Kidney tubule cell (primary cell): ENCODE measurements at places on chromosomes 1 and 21.

GRCh38 chr1:185328255-185328654 is 11.2 kb upstream of the IVNS1ABP start:
- DNase-seq = no peak

DNA sequence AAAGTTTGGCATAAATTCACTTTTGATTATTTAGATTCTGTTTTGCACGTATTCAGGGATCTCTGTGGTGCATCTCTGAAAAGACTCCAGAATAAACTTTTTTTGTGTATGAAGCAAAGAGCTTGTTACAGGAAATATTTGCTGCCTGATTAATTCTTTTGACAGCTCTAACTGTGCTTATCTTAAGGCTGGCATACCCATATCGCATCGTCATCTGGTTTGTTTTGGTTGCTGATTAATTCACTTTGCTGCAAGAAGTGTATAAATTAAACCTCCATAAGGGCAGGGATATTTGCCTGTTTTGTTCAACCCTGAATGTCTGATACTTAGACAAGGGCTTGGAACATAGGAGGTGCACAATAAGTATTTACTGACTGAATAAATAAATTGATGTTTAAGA is 17.5 kb upstream of the DUSP10 start:
- DNase-seq = no peak

- DNase-seq = no peak
Measured at GRCh38 chr1:219548386-219548785, 64.5 kb downstream of the ZC3H11B start.

DNA sequence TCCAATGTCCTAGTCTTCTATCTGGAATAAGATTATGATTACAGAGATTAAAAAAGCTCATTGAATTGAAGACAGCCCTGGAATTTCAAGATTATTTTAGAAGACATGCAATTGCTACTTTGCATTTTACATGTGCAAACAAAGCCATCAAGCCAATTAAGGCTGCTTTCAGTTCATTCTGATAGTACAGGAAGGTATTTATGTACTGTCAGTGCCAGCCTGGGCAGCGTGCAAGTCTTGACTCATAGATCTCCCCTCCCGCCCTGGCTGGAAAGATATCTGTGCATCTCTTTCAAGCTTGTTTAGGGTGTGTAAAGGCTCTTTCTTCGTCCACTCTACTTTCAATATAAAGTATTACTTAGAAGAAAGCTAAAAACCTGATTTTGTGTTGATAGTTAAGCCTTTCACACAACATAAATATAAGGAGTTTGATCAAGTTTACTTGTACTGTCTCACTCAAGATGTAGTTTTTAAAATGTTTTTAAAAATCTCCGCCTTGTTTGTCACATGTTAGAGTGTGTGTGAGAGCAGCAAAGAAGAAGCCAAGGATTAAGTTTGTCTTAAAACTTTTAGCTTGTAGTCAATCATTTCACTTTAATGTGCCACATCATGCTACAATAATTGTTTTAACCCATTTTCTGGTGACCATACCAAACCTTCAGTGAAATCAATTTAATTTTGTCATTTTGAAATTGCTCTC is 13.6 kb upstream of the LYPLAL1 start:
- DNase-seq = no peak

DNA sequence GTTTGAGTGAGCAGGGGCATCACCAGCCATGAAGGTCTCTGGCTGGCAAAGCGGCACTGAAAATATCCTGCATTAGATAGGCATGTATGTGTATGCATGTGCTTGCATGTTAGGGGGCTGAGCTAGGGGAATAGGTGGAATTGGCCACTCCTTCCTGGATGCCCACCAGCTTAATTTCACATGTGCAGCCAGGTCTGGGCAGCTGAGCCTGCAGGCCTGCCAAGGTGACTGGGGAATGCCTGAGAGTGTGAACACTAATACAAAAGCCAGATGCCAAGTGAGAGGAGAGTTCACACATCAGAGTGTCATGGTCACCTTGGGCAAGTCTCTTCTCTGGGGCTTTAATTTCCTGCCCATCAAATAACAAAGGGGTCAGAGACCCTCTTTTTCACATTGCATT is 155.9 kb downstream of the HIVEP3 start:
- DNase-seq = no peak

GRCh38 chr1:202658769-202659168 is 51.5 kb downstream of the SYT2 start:
- DNase-seq = no peak

DNA sequence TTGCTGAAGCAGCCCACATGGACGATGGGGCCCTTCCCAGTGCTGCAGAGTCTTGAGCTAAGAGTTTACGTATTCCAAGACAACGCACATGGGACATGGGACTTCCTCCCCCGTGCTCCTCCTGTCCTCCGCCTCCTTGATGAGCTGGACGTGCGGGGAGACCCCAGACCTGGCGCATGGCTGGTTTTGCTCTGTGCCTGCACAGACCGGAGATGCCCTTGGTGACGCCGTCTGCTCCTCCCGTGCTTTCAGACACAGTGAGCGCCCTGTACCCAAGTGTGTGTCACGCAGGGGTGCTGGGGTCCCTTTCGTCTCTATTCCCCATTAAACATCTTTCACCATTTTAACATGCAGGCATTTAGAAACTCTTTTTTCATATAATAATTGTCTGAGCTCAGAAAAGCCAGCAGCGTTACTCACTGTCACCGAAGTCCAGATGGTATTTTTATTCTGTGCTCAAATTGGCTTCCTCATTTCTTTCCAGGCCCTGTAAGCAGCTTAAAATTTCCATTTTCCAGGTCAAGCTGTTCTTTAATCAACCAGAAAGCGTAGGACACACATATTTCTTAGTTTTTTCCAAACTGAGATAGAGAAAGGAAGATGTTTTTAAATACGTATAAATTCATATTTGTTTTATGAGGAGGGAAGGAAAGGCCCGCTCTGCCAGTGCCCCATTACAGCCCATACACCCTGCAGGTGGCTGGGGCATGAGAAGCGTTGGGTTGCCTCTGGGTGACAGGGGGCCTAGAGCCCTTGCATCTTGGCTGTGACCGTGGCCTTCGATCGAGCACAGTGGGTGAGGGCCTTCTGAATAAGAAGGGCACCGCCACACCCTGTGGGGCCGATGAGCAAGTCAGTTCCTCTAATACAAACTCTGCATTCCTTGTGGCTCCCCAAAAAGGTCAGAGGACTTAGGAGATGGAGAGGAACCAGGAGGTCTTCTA is 17.9 kb upstream of the ZBTB21 start:
- DNase-seq = no peak

GRCh38 chr1:41588334-41588875 is 103.9 kb upstream of the EDN2 start:
- no peak for DNase-seq

GRCh38 chr1:212091438-212092121 is 56.0 kb downstream of the DTL start:
- no peak for DNase-seq

- no peak for DNase-seq
Measured at GRCh38 chr1:68149110-68149798, 83.1 kb downstream of the WLS start.

DNA sequence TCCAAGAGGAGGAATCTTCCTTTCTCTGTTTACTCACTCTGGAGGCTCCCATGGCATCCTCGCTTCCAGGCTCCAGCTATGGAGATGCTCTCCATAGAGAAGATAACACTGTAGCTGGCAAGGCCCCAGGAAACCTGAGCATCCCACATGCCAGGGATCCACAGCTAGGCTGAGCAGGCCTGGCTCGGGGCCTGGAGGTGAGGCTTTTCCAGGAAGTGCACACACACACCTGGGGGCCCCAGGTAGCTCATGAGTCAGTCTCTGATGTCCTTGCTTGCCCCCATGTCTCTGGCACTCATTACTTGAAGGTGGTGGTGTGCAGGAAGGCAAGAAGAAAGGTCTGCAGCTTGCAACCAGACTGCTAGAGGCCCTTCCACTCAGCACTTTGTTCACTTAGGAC is 5.5 kb upstream of the LCE5A start:
- DNase-seq = peak; percentile 30
